H9 (cell line): ENCODE measurements at places on chromosomes 13 and 19. TPM values are rescaled to one million over a fixed set of nuclear protein-coding genes. Genes with fewer than 3 reads are reported as not detected.

DNA sequence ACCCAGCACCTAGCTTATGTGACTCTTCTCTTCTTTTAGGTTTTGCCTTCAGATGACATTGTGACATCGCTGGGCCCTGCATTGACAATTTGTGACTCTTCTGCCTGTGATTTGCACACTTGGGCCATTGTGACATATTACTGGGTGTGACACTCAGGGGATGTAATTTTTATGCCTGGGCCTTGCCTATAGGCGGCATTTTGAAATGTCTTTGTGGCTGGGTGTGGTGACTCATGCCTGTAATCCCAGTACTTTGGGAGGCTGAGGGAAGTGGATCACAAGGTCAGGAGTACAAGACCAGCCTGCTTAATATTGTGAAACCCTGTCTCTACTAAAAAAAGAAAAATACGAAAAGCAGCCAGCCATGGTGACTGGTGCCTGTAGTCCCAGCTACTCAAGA, 28.4 kb upstream of the ZNF681 start:
- no peak overlapping the region for H3K4me3 ChIP-seq
- peaks cover 74% of the 10 kb centered on the region for H3K36me3 ChIP-seq
- DNase-seq = no peak
- no peak overlapping the region for H3K27ac ChIP-seq

DNA sequence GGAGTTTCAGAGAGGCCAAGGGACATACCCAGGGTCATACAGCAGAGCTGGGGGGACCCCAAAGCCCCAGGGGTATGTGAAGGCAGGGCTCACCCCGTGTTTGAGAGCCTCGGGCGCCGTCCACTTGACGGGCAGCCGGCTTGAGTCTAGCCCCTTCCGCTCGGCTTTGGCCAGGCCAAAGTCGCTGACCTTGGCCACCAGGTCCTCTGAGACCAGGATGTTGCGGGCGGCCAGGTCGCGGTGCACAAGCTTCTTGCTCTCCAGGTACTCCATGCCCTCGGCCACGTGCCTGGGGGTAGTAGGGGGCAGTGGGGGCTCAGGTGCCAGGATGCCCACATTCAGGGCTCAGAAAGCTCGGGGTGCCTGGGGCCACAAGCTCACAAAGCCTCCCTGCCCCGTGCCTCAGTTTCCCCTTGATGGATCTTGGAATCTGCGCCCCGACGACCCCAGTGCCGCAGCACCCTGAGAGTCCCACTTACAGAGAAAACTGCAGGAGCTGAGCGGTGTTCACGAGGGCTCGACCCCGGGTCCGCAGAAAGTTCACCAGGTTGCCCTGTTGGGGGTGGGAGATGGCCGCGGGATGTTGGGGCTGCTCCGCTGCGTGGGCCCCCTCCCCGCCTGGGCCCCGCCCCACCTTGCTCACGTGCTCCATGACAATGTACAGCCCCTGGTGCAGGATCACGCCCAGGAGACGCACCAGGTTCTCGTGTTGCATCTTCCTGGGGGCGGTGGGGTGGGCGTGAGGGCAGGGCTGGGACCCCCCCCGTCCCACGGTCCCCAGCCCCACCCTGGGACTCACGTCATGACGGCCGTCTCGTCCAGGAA, 7.1 kb downstream of the MATK start:
- no peak overlapping the region for H3K27ac ChIP-seq
- no peaks in the 10 kb centered on the region for H3K4me1 ChIP-seq
- H3K4me3 ChIP-seq = no peak overlapping the region
- no peak for DNase-seq
- H3K27me3 ChIP-seq = no peaks in the 10 kb centered on the region
- peaks cover 21% of the 10 kb centered on the region for H3K36me3 ChIP-seq

DNA sequence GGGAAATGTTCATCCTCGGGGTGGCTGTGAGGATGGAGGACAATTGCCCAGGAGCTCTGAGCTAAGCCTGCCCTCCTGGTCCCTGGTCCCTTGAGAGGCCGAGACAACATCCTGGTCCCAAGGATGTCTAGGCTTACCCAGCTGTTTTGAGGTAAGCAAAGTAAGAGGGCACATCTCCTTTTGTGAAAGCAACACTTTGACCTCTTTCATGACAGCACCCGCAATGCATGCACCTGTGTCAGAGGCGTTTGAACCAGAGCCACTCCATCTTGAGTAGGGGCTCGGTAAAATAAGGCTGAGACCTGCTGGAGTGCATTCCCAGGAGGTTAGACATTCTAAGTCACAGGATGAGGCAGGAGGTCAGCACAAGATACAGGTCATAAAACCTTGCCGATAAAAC, 43.1 kb upstream of the ANKRD10 start:
- H3K27me3 ChIP-seq = no peaks in the 10 kb centered on the region
- no peak overlapping the region for H3K27ac ChIP-seq
- no peak overlapping the region for H3K4me3 ChIP-seq
- no peaks in the 10 kb centered on the region for H3K4me1 ChIP-seq
- H3K36me3 ChIP-seq = peaks cover 15% of the 10 kb centered on the region

DNA sequence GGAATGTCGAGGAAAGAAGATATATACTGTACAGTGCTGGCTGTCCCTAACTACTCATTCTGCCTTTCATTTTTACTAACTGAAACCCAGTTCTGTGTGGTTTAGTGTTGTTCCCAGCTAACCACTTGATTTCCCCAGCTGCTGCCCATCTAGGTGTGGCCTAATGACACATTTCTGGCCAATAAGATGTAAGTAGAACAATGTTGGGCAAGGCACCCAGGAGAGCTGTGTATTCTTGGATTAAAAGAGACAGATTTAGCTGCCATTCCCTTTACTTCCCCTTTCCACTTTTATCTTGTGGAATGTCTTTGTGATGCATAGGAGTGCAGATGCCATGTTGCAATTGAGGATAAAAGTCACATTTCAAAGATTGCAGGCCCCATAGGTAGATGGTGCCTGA, 28.3 kb upstream of the PCDH9 start:
- H3K36me3 ChIP-seq = no peaks in the 10 kb centered on the region
- no peaks in the 10 kb centered on the region for H3K27me3 ChIP-seq
- H3K27ac ChIP-seq = no peak overlapping the region
- H3K4me3 ChIP-seq = no peak overlapping the region

Gene MLLT1
- total RNA-seq = 54.9 and 56.9 TPM in 2 replicates

Gene CYP4F2
- total RNA-seq = not detected in 2 replicates
